Fibroblast of upper back skin (primary cell): ENCODE measurements at places on chromosomes 2 and 18.

- DNase-seq = peak; percentile 81
These were observed 3.5 kb upstream of the FHOD3 start for GRCh38 chr18:36294031-36294430.

GRCh38 chr18:5542515-5543035, 1.2 kb downstream of the EPB41L3 start:
- peak; percentile 58 for DNase-seq

DNA sequence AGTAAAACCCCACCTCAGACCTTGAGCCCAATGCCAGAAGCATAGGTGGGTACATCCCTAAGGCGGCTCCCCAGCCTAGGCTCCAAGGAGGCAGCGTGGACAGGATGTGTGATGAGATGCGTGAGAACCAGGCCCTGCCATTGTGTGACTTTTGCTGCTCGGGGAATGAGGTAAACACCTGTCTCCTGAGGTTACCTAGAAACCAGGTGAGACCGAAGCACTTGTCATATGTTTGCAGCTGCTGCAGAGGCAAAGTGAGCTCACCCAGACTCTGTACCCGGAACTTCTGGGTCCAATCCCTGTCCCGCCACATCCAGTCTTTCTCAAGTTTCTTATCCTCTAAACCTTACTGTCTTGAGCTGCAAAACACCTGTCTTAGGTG, 3.4 kb downstream of the FBLN7 start:
- no peak for DNase-seq

DNA sequence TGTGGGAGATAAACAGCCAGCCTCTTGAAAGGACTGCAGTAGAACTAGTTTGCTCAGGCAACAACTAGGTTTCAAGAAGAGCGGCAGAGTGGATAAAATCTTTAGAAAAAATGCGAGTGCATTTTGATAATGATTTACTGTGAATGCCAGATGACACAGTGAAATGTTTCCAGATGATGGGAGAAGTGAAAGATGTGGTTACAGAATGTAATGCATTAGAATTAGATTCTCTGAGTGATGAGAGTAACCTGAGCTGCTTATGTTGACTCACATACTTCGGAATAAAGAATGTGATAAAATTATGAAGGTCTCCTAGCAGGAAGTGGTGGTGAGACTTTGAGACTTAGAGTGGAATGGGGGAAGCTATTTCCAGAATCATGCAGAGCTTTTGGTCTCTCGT, 184.3 kb downstream of the GULP1 start:
- peak; percentile 94 for DNase-seq

DNA sequence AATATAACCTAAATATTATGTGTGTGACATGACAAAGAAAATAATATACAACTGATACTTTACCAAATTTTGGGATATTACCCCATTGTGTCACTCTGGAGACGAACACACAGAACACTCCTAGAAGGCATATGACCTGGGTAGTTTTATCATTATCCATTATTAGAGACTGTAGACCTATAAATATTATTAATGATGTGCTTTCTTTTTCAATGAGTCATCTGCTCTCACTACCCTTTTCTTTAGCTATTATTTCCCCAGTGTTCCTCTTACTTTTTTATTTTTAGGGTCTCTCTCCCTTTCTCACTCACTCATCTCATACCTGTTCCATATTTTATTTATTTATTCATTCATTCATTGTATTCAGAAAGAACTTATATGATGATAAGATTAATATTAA, 143.3 kb upstream of the ITGA4 start:
- no peak for DNase-seq

DNA sequence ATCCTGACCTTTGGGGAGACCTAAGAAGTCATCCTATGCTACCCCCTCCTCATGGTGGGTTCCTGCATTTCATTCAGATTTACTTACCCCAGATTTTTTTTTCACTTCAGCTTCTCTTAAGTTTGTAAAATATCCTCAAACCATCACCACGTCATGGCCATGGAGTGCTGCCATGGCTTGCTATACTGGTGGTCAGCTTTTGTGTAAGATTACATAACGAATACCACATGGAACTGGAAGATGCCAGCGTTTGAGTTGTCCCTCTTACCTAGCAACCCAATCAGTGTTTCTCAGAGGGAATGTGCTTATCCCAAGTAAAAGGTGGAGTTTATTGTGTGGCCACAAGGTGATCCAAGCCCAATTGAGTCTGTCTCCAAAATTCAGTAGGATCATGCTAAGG, 148.6 kb upstream of the ALPP start:
- peak; percentile 20 for DNase-seq

DNA sequence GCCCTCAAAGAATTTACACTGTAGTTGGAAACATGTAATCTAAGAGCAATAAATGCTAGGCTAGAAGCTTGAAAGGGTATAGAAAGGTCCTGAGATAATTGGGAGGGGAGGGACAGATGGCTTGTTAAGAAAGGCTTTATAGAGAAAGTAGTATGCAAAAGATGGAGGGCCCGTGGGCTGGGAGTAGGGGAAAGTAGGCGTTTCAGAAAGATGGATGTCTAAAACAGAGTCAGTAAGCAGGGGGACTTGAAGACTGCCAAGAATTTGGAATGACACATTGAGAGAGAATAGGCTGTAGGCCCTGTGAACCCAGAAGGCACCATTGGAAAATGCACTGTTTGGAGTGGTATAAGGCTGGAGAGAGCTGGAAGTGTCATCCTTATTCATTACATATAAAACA, 822 bp downstream of the PSMG2 start:
- peak; percentile 23 for DNase-seq
